ENCODE measurements at places on chromosomes 4 and X. TPM values are rescaled to one million over a fixed set of nuclear protein-coding genes. Genes with fewer than 3 reads are reported as not detected.

- DNase-seq, result peak; percentile 70
These were observed 635 bp upstream of the PHF8 start for GRCh38 chrX:54044877-54045338.

DNA sequence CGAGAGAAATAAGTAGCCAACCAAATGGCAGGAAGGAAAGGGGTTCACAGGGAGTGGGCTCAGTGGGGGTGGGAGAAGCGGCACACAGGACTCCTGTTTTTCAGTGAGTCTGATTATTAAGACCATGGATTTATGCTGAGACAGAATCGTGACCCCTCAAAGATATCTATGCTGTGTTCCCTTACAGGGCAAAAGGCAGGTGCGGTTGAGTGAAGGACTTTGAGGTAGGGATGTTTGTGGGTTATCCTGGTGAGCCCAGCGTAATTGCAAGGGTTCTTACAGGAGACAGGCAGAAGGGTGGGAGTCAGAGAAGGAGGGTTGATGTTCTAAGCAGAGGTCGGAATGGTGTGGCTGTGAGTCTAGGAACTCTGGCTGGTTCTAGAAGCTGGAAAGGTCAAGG lies 73.0 kb downstream of the EVC start:
- no peak for DNase-seq

- no peak for DNase-seq
These were observed 411.7 kb downstream of the ARHGAP24 start for GRCh38 chr4:85886665-85887064.

Gene TMEM128
- total RNA-seq, result 18.0 TPM

Gene MXRA5
- 103 TPM for total RNA-seq

DNA sequence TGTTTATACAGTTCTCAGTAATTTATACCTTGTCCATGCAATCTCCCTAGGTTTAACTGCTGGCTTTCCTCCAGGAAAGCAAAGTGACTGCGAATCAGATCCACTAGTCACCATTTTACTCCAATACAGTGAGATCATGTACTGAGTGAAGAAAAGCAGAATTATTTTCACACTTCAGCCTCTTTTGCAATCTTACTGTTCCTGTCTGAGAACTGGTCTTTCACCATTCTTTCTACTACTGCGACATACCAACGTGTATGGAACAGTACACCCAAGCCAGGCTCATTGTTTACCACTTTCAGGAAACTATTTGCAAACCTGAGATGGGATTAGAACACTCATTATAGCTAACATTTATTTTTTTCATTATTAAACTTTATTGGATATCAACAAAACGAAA lies 8.0 kb upstream of the MSL3 start:
- peak; percentile 14 for DNase-seq

Gene PDGFRA
- 138 TPM for total RNA-seq

Gene SLC10A4
- total RNA-seq, result 1.8 TPM

DNA sequence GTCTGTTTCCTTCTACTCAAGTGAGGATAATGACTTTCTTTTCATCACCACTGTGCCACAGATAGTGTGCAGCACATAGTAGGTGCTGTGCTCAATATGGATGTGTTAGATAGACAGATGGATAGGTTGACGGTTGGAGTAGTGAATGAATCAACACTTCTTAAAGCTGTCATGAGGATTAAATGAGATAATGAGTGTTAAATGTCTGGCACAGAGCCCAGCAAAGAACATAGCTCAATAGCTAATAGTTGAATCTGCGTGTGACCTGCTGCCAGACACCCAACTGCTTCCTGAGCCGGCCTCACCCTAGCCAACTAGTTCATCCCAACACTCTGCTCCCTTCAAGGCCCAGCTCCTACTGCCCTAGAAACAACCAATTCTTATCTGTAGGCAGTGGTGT lies 67.7 kb upstream of the PJA1 start:
- no peak for DNase-seq

DNA sequence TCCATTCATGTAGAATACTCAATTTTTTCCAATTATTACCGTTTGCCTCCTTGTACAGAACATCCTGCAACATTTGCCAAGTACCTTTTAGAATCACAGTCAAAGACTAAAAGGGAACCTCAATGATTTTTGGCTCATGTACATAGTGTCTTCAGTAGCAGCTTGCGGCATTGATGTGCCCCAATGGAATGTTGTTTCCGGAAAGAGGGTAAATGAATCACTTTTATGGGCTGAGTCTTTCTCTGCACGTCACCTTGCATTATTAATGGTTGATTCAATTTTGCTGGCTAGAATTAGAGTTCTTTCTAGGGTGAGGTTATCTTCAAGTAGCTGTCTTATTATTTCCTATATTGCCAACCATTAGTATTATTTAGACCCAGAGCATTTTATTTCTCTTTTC lies 116.9 kb upstream of the GABRA2 start:
- no peak for DNase-seq

DNA sequence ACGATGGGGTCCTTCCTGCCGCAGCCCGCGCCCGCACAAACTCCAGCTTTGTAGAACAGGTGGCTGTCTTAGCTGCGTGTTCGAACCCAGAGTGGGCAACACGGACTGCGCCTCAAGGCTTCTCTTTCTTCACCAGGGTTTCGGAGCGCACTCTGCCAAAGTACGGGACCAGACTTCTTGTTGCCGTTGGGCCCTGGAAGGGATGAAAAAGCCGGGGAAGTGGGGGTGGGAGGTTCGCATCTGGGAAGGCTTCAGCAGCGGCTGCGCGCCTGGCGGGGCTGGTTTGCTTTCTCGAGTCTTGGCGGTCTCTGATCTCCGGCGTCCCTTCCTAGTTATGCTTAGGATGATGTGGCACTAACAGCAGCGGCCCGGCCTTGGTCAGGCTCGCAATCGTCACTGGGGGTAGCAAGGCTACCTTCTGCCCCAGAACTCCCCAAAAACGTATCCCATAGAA lies 673 bp downstream of the PARM1 start:
- peak; percentile 43 for DNase-seq

Gene N4BP2
- 34.4 TPM for total RNA-seq

Gene CDKL2
- 1.1 TPM for total RNA-seq

DNA sequence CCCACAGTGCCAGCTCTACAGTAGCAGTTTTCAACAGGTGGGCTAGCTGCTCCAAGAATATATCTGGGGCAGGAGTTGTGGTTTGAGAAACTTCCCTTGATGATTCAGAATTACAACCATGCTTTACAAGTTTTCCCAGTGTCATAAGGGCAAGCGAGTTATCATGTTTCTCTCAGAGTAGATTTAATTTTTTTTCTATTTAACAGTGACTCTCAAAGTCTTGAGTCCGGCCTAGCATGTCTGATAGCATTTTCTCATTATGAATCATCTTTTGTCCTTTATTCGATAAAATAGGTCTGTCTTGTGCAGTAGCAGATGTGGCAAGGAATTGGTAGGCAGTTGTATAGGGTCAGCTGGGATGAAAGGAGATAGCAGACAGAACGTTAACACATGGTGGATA lies 62.2 kb upstream of the SPANXD start:
- DNase-seq, result peak; percentile 13

Gene NUDT10
- total RNA-seq, result 2.7 TPM

Gene FAT1
- total RNA-seq, result 151 TPM

DNA sequence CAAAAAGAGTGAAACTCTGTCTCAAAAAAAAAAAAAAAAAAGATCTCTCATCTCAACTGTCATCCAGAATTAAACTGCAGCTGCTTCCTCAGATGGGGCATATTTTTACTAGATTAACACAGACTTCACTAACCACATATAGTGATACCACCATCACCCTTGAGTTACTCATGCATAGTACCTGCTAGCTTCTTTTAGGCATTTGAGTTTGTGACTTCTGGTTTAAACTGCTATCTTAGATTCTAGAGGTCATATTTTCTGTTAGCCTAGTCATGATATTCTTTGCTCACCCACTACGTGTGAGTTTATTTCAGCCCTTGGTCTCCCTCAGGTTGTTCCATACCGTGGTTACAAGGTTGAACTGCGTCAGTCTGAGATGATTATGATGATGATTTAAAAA lies 154.9 kb upstream of the BMP3 start:
- DNase-seq, result no peak

GRCh38 chr4:1627417-1628313 lies 56.4 kb downstream of the FAM53A start:
- no peak for DNase-seq

GRCh38 chr4:56648021-56648823 lies 32.9 kb downstream of the HOPX start:
- peak; percentile 28 for DNase-seq
